ENCODE measurements at places on chromosomes 2 and 18. TPM values are rescaled to one million over a fixed set of nuclear protein-coding genes. Genes with fewer than 3 reads are reported as not detected.
A peak's percentile ranks its signal among the peaks of the same experiment; 100 is the strongest.

- no peak for DNase-seq
Measured at GRCh38 chr18:23921716-23922285, 92.8 kb upstream of the TTC39C start.

- DNase-seq, result no peak
Measured at GRCh38 chr2:209471037-209471436, 47.2 kb downstream of the MAP2 start.

The ITPRIPL1 gene
- total RNA-seq, result 17.2 TPM

The SERPINB3 gene
- not detected for total RNA-seq

The CD8B2 gene
- total RNA-seq, result under 0.01 TPM

DNA sequence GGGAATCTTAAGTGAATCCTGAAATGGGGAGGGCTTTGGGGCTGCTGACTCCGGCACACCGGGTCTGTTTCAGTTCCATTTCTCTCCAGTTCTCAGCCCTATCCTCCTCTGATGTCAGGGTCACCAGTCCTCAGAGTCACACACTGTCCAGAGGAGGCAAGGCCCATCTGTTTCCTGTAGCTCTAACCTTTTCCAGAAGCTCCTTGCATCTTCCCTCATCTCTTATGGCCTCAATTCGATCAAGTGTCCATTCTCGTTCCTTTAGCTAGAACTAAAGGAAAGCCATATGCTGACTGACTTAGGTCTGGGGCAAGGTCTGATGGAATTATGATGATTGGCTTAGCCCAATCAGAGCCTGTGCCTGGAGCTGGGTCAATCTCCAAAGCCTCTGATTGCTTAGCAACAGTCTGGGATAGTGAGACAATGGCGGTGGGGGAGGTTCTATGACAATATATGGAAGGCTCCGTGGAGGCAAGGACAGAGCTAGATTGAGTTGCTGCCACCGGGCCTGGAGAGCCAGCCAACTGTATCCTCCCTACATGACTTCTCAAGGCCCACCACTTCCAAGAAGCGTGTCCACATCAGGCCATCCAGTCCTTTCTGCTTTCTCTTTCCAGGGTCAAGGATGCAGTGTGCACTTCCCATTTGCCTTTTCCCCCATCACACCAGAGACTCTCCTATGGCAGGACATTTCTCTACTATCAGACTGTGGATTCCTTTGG, 5.2 kb downstream of the ANKRD53 start:
- no peak for DNase-seq

DNA sequence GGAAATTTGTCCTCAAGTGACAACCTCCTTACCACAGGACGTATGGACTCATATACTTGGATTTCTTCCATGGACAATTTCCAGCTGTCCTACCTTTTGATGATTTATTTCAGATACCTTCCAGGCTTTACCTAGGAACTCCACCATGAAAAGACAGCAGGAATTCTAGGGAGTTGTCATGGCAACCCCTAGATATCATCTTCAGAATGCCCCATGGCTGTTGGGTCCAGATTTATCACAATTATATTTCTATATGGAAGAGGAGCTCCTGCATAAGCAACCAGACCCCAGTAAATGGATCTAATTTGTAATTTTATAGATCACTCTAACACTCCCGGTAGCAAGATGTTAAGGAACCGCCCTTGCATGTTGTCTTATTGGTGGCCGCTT, 102.3 kb upstream of the ZNF521 start:
- DNase-seq, result no peak

DNA sequence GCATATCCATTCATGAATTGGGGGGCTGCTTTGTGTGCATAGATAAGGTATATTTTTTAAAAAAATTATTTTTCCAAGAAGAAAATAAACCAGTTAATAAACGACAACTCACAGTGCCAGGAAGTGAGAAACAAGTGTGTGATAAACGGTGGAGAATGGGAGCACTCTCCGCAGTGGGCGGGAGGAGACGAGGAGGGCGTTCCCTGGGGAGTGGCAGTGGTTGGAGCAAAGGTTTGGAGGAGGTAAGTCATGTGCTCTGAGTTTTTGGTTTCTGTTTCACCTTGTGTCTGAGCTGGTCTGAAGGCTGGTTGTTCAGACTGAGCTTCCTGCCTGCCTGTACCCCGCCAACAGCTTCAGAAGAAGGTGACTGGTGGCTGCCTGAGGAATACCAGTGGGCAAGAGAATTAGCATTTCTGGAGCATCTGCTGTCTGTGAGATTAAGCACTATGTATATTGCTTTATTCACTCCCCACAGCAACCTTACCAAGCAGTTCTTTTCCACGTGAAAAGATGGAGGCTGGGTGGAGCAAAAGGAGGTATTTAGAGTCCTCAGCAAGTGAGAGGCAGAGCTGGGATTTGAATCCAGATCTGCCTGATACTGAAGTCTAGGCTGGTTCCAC, 27.0 kb upstream of the CASP8 start:
- peak; percentile 87 for DNase-seq

Measured in hematopoietic multipotent progenitor cell (in vitro differentiated cells).